ENCODE measurements at places on chromosomes 2 and 18.

- no peak for DNase-seq
Observed at GRCh38 chr2:43397821-43398220, 171.4 kb upstream of the ZFP36L2 start.

DNA sequence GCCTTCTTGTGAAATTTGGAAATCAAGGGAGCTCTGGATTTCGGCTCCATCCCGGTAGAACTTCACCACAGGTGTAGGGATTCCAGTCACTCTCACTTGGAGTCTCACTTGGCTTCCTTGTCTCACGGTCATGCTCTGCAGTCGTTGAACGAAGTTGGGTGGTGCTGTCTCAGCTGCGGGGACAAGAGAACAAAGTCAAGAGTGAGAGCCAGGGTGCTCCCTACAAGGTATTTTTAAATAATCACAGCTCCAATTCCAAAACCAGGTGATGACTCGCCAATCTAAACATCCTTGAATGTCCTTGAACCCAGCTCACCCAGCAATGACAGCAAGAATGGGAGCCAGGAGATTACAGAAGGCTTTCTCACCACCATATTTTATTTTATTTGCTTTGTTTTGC, 6.7 kb downstream of the TTN start:
- DNase-seq: no peak

- no peak for DNase-seq
Observed at GRCh38 chr2:226413498-226414130, 386.0 kb downstream of the IRS1 start.

DNA sequence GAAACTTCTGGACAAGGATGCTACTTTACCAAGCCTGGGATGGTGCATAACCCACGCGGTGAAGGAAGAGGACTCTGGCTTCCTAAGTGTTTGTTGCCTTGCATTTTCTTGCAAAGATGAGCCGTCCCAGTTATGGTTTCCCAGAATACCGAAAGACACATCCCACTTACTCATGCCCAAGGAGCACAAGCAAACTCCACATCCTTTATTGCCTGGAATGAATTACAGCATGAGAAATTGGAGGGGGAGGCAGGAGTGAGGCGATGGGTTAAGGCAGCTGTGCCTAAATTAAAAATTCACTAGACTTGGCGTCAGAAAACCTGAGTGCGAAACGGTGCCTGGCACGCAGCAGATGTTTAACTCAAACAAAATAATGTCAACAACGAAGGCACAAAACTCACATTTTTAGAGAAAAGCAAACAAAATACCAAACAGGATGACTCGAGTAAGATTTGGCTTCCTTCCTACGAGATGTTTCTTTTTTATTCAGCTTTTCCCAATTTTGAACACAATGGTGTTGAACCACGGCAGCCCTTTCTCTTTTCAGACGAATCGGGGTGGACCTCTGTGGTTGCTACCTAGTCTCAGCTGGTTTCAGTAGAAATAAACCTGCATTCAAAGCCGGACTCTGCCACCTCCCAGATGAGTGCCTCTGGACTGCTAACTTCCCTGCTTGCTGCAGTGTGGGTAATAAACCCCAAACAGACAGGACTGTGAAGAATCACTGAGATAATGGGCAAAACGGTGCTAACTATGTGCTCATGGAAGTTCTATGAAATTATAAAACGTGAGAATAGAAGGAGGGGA, 100.3 kb upstream of the NCK2 start:
- no peak for DNase-seq

DNA sequence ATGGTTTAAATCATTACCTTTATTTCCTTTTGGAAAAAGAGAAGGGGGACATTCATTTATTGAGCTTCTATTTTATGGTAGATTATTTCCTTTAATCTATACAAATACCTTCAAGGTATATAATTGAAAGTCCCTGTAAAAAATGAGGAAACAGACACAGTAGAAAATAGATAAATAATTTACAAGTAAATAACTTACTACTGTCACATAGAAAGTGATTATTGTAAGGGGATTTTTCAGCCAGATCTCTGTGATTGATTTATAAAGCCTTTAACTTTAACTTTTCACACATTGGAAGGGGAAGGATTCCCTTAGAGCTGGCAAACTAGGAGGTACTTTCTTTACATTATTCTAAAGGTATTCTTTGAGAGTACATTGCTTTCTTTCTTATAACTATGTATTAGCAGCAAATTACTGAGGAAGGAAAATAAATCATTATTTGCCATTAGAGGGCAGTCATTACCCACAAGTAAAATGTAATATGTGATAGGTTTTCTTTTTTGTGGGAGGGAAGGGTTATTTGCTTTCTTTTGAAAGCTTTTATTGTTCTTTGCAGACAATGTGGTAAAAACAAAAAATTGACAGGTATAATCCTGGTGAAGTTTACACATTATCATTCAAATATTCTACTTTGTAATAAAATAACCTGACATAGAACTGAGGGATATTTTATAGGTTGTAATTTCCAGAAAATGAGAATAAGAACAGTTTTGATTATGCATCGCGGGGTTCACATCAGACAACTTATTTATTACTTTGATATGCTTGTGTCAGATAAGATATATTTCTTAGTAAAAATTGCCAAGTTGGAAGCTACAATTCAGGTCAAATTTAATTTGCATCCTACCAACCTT, 24.8 kb upstream of the RPE start:
- no peak for DNase-seq

DNA sequence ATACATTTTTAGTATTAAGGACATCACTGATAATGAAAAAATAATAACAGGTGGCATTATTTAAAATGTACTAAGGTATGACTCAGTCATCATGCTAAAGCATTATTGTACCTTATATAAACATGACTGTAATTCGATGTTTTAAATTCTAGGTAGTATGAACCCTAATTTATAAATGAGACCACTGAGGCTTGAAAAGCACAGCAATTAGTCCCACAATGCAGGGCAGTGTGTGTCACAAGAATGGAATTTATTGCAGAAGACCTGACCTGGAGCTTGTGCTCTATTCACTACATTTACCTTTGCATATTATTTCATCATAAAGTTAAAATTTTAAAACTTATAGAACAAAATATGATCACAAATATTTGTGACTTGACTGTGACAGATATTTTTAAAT, 358.5 kb upstream of the DSEL start:
- no peak for DNase-seq
